ENCODE measurements at places on chromosomes 16 and 17.

DNA sequence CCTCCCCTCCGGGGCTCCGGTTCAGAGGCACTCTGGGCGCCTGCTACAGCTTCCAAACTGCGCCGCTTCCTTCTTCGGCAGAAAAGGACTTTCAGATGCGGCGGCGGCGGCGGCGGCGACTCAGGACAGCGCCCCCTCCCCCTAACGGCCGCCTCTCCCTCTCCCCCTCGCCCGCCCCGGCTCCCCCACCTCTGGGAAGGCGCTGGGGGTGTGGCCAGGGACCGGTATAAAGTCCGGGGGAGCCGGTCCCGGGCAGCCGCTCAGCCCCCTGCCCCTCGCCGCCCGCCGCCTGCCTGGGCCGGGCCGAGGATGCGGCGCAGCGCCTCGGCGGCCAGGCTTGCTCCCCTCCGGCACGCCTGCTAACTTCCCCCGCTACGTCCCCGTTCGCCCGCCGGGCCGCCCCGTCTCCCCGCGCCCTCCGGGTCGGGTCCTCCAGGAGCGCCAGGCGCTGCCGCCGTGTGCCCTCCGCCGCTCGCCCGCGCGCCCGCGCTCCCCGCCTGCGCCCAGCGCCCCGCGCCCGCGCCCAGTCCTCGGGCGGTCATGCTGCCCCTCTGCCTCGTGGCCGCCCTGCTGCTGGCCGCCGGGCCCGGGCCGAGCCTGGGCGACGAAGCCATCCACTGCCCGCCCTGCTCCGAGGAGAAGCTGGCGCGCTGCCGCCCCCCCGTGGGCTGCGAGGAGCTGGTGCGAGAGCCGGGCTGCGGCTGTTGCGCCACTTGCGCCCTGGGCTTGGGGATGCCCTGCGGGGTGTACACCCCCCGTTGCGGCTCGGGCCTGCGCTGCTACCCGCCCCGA lies at the start of gene IGFBP4:
TSS of gene IGFBP4 (plus strand) at position 255 of the 792 bp plus-strand sequence. CDS start at position 541, 286 bp downstream.
- DNase-seq, result peak; percentile 60

DNA sequence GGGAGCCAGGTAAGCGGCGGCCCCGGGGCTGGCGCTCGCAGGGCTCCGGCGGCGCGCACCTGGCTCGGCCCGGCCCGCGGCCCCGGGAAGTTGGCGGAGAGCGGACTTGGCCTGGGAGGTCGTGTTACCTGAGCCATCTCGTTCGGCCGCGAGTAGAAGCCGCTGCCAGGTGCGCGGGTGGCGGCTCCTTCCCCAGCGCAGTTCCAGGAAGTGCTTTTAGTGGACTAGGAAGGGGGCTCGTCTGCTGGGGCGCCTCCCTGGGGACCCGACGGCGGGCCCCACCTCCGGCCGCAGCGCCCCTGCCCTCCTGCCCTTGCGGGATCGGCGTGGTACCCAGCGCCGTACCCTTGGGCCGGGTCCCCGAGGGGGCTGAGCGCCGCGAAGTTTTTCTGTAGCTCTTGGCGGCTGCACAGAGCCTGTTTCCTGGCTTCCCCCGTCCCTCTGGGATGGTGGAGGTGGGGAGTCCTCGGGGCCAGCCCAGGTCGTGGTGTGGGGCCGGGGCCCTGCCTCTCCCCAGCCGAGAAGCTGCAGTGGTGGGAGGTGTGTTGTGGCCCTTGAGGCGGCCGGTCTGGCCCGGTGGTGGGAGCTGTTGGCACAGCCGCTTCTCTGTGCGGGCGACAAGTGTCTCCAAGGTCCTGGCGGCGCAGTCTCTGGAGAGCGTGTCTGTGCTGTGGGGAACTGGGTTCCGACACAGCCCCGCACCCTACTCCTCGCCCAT lies 96.9 kb downstream of the RAB11FIP4 start:
- DNase-seq, result peak; percentile 26

DNA sequence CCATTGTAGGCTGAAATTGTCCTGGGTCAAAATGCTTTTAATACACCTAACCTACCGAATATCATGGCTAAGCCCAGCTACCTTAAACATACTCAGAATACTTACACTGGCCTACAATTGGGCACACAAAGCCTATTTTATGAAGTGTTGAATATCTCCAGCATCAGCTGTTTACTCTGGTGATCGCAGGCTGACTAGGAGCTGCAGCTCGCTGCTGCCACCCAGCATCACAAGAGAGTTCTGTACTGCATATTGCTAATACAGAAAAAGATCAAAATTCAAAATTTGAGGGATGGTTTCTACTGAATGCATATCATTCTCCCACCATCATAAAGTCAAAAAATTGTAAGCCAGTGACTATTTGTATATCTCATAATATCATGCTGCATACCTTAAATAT lies 55.3 kb downstream of the ULK2 start:
- DNase-seq, result no peak

DNA sequence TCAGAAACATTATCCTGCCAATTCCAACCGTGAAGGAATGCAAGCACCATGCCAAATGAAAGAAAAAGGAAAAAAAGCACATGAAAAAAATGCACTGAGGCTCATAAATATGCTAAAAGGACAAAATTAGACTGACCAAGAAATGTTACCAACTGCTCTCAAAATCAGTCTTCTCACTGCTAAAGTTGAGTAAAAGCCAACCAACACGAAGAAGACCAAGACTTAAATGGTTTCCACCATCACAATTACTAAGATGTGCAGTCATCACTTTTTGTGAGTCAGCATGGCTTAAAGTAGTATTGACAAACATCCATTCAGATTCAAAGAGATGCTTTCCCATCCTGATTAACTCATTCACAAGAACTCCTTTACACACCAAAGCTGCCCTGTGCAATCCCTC lies 16.4 kb downstream of the CDYL2 start:
- no peak for DNase-seq

DNA sequence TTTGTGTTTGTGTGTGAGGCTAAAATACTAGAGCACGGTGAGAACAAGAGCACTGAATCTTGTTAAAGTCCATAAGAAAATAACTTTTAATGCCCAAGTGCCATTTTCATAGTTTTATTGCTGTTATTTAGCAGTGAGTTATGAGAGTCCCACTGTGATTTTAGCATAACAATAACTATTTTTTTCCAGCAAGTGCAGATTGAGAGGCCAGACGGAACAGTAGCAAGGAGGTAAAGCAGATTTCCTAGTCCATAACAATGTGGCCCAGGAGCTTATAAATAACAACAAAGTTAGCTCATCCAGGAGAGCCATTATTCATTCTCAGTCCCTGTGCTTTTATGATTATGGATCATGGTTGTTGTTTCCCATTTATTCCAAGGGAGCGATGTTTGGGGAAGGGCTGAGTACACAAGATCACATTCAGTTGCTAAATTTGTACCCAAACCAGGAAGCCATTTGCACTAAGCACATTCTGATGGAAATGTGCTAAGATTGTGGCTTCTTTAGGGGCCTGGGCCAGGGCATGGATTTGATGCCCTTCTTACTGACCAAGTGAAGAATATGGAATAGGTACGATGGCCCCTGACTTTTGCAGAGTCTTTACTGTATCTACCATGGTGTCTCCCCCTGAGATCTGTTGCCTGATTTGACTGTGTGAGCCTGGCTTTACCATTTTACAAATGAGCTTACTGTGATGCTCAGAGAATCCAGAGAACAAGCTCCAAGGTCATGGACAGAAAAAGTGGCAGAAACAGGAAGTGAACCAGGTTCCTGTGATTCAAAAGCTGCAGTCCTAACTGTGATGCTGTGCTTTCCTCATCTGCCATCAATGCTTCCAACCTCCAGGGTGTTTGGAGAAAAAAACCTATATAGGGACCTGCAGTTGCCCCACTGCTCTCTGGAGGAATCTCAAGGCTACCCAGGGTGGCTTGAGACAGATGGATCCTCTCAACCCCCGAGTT lies 204.7 kb upstream of the HSBP1 start:
- no peak for DNase-seq

- peak; percentile 44 for DNase-seq
These were observed 17.3 kb upstream of the SPN start for GRCh38 chr16:29645694-29646187.

DNA sequence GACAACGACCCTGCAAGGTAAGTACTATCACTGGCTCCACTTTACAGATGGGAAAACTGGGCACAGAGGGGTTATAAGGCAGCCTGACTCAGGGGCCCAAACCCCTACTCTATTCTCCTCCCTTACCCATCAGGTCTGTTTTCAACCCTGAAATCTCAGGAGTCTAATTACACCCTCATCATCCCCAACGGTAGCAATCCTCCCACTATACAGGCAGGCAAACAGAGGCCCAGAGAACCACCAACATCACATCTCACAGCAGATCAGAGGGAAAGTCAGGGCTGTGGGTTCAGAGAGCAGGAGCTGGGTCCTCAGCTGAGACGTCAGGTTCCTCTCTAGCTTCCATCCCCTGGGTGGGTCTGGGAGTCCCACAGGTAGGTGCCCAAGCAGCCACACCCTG lies 16.5 kb downstream of the JUP start:
- no peak for DNase-seq

GRCh38 chr16:14020141-14020540 lies 51.0 kb upstream of the MRTFB start:
- no peak for DNase-seq

Data from hematopoietic multipotent progenitor cell treated with erythropoietin and hydrocortisone succinate and interleukin-3 and kit ligand, for 15 days (in vitro differentiated cells).